SW 1271 (cell line): ENCODE measurements at places on chromosomes 12 and 14.

DNA sequence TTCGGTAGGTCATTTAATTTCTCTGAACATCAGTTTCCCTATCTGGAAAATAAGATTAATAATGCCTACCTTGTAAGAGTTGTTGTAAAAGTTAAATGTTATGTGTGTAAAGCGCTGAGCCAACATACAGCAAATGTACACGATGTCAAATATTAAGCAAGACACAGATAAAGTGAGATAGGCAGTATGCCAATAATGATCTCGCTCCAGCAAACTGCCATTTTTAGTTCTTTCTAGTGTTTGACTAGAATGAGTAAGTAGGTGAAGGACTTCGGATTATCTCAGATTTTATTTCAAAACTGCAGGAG is 840 bp downstream of the DHRS7 start:
- DNase-seq: no peak

- no peak for DNase-seq
Measured at GRCh38 chr12:13496111-13496510, 299.6 kb downstream of the EMP1 start.

GRCh38 chr12:108629824-108630476 is 3.7 kb downstream of the SELPLG start:
- DNase-seq: no peak

- DNase-seq: no peak
Measured at GRCh38 chr12:75455839-75456238, 24.7 kb upstream of the GLIPR1 start.

GRCh38 chr12:98592825-98593322 is 612 bp upstream of the SLC25A3 start:
- DNase-seq: no peak

- DNase-seq: no peak
Measured at GRCh38 chr12:22209422-22209821, 125.1 kb downstream of the ST8SIA1 start.

DNA sequence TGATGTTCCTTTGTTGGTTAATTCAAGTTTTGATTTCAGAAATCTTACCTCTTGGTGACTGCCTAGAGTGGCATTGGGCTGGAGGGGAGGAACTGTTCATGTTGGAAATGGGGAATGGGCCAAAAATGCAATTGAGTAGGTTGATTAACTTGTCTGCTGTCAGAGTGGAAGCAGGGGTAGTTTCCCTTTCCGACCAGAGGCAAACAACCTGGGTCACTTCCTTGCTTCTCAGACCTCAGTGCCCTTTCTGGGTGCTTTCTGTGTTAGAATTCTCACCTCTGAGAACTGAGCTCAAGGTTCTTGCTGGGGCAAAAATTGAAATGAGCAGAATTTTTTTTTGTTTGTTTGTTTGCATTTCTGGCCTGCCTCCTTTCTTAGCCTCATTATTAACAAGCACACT is 2.3 kb upstream of the M6PR start:
- no peak for DNase-seq

DNA sequence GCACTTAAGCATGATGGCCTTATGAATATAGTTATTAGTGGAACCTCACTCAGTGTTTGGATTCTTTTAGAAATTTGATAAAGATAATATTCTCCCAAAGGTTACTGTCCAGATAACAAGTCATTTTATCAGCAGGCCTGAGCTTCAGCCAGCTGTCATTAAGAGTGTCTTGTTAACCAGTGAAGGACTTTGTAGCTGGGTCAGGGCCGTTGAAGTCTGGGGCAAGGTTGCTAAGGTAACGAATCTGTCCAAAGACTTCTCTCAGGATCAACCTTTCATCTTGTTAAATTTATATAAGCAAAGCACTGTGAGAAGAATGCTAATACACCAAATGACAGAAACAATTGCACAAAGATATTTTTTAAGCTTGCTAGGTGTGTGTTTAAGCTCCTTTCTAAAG is 271.3 kb upstream of the TMPO start:
- DNase-seq: no peak

- DNase-seq: no peak
Measured at GRCh38 chr12:45290216-45290605, 74.3 kb downstream of the ANO6 start.

DNA sequence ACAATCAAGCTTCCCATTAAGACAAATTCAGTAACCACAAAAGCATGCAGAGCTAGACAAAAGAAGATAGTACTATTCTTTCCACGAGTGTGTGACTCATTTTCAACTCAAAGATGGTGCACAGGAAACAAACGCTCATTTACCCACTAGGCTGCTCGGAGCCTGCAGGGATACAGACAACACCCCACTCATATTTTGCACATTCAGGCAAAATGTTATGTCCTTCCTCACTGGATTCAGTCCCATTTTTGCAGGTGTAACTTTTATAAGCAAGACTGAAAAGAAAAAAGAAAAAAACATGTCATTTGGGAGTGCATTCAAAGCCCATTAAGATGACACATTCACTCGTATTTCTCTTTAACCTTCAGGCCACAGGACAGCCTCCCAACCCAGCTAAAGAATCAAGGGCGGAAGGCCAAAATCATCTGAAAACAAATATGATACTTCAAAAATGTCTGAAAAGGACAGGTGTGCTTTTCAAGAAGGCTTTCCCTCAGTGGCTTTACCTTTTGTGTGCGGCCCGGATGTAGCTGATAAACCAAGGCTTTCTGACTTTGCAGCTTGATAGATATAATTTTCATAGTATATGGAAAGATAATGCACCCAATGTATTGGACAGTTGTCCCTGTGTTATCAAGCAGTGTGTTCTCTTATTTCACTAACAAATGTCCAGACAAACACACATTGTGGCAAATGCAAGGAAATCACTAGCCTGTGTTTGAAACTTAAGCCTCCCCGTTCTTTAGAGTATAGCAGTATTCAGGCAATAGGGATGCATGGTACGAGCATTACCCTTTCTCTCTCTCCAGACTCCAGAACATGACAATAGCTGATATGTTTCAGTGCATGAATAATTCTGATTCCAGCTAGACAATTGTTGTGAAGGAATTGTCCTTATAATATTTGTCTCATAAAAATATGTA is 147.8 kb upstream of the KRR1 start:
- DNase-seq: no peak

DNA sequence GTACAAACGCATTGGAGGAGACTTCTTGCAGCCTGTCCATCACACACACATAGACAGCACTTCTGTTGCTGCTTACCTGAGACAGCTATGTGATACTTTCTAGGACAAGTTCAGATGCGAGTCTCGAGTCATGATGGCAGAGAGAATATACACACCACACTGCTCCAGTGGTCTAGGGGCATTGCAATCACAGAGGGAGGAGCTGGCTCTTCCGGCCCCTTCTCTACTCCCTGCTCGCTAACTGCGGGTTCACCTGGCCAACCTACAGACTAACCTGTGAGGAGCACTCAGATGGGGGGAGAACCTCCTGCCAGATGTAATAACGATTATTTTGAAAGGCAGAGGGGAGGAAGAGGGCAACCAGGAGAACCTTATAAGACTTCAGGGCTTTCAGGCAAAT is 30.7 kb downstream of the EMP1 start:
- DNase-seq: no peak

GRCh38 chr12:97260786-97261185 is 201.8 kb upstream of the RMST start:
- DNase-seq: no peak

- DNase-seq: no peak
Measured at GRCh38 chr12:12714276-12715021, 2.7 kb upstream of the CDKN1B start.

DNA sequence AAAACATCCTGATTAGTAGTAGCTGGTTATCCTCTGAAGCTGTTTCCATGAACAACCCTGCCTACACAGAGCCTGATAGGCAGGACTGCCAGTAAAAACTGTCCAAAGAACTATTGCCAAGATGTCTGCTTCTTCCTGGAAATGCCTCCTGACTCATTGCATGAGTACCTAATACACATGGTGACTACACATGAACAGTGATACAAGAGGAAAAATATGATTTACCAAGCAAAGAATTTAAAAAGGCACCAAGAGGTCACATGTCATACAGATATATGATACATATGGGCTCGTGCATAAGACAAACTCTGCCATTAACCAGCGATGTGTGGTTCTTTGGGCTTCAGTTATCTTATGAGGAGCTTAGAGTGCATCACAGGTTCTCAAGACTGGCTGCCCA is 552.3 kb downstream of the SLC16A7 start:
- DNase-seq: no peak

DNA sequence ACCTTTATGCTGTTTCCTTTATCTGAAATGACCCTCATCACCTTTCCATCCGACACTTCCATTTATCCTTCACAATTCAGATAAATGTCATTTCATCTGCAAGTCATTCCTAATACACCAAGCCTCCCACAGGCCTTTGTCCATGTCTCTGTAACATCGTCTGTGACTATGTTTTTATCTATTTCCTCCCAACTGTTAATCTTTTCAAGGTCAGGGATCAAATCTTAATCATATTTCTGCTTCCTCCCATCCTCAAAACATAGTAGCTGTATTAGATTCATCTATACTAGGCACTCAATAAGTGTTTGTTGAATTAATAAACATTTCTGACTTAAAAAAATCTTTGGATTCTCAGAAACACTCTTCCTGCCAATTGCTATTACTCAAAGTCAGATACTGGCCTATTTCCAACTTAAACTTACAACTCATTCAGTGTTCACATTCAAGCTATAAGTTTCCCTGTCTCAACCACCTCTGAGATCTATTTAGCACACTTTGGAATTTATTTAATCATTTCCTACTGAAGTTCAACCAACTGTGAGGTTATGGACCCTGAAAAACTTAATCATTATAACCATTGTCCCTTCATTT is 100.2 kb upstream of the ALX1 start:
- no peak for DNase-seq
